ENCODE measurements at places on chromosomes 13 and 19.

DNA sequence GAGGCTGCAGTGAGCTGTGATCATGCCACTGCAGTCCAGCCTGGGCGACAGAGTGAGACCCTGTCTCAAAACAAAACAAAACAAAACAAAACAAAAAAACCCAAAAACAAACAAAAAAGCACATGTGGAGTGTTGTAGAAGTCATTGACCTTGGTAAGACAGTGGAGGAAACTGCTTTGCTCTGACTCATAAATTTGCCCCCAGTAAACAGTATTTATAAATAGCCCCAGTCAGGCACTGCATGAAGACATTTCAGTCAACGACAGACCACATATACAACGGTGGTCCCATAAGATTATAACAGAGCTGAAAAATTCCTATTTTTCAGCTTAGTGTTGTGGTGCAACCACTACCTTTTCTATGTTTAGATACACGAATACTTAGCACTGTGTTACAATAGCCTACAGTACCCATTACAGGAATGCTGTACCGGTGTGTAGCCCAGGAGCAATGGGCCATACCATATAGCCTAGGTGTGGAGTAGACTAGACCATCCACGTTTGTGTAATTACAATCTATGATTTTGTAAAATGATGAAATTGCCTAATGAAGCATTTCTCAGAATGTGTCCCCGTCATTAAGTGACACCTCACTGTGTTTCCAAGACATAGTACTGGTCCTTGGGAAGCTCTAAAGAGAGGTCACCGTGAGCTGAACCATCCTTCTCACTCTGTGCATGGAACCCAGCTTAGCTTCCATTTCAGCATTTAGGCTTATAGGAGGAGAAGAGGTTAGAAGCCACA lies 1.1 kb downstream of the ARL11 start:
- DNase-seq, result no peak

DNA sequence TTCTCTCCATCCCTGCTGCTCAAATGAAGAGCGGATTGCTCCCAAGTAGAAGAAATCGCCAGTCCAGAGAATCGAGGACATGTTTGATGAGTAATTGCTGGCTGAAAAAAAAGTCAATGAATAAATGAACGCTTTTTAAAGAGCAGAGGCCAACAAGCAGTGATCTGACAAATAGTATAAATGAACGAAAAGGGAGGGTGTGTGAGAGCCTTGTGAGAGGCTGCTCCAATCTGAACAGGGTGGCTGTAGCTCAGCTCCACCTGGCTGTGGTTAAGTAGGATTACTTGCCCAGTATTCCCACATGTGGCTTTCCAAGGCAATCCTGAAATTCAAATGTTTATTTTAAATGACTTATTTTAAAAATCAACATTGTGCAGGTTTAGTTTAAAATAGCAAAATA lies 117.1 kb downstream of the TSHZ3 start:
- DNase-seq, result no peak

- DNase-seq, result no peak
Measured at GRCh38 chr13:29230299-29230845, 365.1 kb downstream of the SLC7A1 start.

DNA sequence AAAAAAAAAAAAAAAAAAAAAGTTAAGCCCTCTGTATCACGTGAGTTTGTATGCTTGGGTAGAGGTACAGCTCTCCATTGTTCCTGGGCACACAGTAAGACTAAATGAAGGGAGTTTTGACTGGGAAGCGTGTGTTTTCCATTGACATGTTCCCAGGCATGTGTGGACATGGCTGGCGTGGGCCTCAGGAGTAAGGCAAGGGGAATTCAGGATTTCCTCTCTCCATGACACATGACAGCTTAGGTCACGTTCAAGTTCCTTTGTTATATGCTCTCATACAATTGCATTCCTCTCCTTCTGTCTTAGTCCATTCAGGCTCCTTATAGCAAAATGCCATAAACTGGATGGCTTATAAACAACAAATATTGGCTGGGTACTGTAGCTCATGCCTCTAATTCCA lies 17.1 kb upstream of the MAP3K10 start:
- no peak for DNase-seq

DNA sequence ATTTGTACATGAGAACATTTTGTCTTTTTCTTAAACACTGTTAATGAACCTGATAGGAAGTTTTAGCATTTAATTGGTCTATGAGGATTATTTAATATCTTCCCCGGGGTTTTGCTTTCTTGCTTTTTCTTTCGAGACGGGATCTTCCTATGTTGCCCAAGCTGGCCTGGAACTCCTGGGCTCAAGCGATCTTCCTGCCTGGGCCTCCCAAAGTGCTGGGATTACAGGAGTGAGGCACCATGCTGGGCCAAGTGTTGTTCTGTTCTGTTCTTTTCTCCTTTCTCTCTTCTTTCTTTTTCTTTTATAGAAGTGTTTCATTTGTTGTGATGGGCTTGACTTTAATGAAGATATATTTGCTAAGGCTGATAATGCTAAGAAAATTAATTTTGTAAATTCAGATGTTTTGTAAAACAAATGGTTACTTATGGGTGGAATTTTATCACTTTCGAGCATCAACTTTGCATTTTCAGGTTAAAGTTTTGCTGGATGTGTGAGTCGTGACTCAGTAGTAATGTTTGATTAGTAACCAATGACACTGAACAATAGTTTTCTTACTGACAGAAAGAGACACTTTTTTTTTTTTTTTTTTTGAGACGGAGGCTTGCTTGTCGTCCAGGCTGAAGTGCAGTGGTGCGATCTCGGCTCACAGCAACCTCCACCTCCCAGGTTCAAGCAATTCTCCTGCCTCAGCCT lies 2.2 kb downstream of the PAN3 start:
- no peak for DNase-seq

DNA sequence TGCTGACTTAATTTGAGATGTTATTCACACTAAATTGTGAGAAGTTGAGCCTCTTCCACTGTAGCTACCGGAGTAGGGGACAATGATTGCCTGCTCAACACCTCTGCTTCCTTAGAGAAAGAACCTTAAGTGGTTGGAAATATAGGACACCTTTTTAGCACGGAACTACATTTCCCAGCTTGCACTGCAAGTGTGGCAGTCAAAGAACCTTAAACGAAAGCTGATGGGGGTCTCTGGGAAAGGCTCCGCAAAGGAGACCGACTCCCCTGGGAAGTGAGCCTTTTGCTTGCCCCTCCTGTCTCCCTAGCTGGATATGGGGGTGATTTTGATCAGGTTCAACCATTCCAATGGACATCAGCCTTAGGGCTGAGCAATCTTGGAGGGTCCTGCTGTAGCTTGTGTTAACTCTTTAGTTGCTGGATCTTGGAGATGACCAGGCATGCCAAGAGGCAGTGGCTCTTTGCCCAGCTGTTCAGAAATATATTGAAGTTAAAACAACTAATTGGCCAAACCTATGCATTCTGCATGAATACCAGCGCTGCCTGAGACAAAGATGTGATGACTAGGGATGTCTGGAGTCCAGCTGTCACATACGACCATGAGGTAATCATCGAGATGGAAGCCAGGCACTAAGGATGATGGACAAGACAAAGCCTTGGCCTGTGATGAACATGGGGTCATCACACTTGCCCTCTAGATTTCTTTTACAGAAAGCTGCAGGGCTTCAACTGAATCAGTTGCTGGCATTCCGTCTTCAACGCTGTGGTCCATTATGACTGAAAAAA lies 286.5 kb downstream of the FOXO1 start:
- DNase-seq, result no peak

DNA sequence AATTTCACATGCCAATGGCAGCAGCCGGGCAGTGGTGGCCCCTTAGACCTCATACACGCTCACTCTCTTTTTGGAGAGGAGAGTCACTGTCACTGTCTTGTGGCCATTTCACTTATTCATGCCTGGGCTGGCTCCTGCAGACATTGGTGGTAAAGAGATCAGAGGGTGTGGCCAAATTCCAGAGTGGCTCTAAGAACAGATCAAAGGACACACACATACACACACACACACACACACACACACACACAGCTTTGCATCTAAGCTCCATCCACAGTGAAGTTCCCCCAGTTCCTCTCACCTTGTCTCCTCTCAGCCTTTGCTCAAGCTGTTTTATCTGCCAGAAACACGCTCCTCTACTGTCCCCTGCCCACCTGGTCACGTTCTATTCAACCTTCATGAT lies 46.5 kb upstream of the KPNA3 start:
- DNase-seq, result no peak

GRCh38 chr13:93996481-93996880 lies 483.0 kb downstream of the DCT start:
- no peak for DNase-seq

- DNase-seq, result no peak
Measured at GRCh38 chr19:42038666-42039065, 31.3 kb downstream of the GRIK5 start.

GRCh38 chr19:50475736-50476223 lies 527 bp upstream of the EMC10 start:
- no peak for DNase-seq

GRCh38 chr19:39599116-39599515 lies 3.2 kb upstream of the LGALS13 start:
- DNase-seq, result no peak

DNA sequence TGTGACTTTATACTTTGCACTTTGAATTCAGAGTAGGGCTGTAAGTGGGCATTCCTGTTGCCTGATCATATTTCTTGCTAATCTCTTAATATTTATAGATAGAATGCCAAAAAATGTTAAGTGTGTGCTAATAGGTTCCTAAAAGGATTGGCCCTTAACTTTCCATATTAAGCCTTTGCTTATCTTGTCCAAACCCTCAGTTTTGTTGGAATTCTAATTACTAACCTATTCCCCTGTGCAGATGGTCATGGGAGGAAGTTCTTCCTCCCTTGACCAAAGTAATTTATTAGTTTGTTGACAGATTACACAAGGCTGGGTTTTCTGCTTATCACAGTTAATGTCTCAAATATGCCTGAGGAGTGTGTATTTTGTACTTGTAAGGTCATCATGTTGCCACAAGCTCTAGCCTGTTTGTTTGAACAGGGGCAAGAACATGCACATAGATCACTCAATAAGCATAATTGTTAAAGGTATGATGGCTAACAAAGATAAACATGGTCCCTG lies 541.1 kb upstream of the SPRY2 start:
- DNase-seq, result peak; percentile 98

- DNase-seq, result no peak
Measured at GRCh38 chr13:113671066-113672001, 4.3 kb downstream of the GRK1 start.

- DNase-seq, result no peak
Measured at GRCh38 chr13:77425705-77426104, 98.8 kb upstream of the MYCBP2 start.

DNA sequence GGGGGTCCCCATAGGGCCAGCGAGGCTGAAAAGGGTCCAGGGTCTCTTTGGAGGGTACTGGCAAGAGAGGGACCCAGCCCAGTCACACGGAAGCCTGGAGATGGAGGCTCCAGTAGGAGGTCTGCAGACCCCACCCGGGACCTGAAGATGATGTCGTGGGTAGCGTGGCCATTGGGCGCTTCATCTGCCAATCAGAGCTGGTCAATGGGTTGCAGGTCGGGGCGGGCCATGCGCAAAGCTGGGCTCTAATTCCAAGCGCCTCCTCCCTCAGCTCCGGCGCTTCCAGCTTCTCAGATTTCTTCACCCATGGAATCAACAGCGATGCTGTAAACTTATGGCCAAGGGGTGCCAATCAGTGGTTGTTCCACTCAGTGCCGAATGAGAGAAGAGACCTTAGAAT lies 10.9 kb downstream of the SIGLEC12 start:
- DNase-seq, result no peak

GRCh38 chr13:60242043-60242595 lies 78.4 kb upstream of the DIAPH3 start:
- no peak for DNase-seq

DNA sequence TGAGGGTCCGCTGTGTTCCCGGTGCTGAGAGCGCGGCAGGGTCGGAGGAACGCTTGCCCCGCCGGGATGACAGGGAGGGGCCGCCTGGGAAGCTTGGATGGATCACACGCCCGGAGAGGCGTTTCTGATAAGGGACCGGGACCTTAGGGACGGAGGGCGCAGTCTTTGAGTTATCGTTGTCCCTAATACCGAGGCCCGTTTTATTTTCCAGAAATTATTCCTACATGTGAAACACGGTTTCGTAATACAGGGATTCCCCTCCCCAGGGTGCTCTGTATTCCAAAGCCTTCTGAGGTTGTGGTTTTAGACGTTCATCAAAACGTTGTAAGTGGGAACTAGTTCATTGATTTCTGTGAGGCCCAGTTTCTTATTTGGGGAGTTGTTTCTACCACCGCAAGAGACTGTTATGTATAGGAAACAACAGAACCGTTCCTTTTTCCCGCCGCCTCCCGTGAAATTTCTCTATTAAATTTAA lies 752 bp downstream of the PDCD5 start:
- no peak for DNase-seq

DNA sequence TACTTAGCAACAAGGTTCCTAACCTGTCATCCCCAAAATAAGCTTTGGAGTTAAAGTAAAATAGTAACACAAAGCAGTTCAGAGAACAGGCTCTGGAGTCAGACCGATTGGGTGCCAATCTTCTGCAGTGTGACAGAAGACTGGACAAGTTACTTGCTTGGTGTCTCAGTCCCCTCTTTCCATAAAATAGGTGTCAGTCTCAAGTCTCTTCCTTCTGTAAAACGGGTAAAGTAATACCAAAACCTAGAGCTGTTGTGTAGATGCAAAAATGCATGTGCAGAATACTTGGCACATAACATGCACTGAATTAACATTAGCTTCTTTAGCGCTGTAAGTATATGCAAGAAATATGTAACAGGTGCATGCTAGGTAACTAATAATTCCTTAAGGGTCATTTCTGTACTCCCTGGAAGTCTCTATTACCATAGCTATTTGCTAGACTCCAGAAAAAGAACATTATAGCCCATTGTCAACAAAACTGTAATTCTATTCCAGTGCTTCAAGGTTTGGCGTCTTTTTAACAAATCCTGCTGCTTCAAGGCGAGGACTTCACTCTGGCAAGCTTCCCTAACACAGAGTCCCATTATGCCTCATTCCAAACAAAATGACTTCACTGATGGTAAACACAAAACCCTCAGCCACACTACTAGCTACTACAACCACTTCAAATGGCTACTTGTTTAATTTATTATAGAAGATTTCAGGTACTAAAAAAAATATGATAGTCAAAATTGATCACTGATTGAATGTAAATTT lies 32.8 kb downstream of the ELF1 start:
- DNase-seq, result no peak

DNA sequence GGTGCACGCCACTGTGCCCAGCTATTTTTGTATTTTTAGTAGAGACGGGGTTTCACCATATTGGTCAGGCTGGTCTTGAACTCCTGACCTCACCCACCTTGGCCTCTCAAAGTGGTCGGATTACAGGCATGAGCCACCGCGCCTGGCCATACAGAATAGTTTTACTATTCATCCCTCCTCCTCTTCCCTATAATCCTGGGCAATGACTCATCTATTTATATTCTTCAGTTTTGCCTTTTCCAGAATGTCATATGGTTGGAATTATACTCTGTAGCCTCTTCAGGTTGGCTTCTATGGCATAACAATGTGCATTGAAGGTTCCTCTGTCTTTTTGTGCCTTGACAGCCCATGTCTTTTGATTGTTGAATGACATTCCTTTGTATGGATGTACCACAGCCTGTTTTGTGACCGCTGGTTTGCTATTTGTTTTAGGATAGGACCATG lies 22.2 kb upstream of the LRP3 start:
- no peak for DNase-seq
